B cell (primary cell): ENCODE measurements at places on chromosomes 3 and 15.

DNA sequence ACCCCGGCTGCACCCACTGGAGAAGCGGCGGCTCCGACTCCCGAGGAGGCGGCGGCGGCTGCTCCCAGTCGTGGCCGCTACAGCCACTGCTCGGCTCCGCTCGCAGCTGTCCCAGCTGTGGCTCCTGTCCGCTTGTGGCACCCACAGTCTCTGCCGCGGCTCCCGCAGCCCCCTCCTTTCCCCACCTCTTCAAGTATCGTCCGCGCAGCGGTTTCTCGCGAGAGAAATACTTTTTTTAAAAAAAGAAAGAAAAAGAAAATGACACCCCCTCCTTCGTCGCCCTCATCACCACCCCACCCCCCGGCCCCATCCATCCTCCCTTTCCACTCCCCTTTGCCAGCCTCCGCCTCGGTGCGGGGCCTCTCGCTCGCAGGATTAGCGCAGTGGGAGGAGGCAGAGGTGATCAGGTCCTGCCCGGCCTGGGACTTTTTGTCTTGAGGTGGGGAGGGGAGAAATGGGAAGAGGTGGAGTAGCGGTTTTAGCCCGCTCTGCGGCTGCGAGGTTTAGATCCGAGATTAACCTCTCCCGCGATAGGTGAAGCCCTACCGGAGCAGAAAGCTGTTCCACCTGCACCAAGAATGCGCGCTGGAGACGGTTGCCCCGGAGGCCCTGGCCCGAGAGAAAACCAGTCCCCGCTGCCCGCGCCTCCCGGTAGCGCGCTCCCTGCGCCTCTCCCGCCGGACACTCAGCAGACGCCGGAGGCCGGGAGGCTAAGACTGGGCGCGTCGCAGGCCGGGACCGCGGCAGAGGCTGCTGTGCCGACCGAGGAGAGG lies at the start of gene FBN1:
Gene FBN1 (minus strand): TSS at position 152 of the 773 bp plus-strand sequence. CDS start 940 bp downstream, outside the sequence.
- DNase-seq, result peak; percentile 20

GRCh38 chr15:52764731-52765130 lies 25.4 kb downstream of the ONECUT1 start:
- no peak for DNase-seq

DNA sequence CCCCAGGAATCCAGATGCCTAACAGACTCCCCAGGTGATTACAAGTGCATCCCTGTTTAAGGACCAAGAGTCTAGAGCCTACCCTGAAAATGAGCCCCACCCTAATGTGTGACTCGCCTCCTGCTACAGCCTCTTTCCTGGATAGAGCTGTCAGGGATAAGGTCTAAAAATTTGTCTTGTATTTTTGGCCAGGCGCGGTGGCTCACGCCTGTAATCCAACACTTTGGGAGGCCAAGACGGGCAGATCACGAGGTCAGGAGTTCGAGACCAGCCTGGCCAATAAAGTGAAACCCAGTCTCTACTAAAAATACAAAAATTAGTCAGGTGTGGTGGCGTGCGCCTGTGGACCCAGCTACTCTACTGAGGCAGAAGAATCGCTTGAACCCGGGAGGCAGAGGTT lies 11.2 kb downstream of the TMC3 start:
- DNase-seq, result no peak

DNA sequence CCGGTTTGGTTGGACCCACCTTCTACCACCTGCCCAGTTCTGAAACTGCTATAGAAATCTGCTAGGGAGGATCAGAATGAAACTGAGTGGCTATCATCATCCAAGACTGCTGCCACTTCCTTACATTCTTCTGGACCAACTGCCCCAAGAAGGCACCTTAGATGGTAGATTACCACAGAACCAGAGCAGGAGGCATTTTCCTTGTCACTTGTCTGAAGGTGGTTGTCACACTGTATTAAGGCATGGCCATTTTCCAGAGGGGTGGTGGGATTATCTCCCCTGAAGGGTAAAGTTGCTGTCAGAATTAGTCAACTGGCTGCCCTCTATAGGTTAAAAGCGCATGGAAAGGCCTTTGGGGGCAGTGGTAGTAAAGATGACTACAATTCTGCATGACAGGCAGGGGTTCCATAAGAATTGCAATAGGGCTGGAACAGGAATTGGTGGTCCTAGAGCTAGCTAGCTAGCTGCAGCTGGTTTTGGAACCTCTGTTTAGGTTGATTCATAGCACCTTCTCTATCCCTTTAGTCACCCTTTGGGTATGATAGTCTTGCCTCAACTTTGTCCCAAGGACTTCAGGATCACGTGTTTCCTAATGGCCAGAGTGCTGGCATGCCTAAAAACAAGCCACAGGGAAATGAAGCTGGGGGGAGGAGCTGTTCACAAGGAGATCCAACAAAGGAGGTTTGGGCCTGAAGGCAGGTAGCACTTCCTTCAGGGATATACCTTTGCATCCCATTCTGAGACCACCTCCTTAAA lies 4.8 kb upstream of the CSPG5 start:
- DNase-seq, result no peak

- peak; percentile 85 for DNase-seq
Measured at GRCh38 chr3:44685128-44685800, 27.2 kb upstream of the ZNF502 start.

DNA sequence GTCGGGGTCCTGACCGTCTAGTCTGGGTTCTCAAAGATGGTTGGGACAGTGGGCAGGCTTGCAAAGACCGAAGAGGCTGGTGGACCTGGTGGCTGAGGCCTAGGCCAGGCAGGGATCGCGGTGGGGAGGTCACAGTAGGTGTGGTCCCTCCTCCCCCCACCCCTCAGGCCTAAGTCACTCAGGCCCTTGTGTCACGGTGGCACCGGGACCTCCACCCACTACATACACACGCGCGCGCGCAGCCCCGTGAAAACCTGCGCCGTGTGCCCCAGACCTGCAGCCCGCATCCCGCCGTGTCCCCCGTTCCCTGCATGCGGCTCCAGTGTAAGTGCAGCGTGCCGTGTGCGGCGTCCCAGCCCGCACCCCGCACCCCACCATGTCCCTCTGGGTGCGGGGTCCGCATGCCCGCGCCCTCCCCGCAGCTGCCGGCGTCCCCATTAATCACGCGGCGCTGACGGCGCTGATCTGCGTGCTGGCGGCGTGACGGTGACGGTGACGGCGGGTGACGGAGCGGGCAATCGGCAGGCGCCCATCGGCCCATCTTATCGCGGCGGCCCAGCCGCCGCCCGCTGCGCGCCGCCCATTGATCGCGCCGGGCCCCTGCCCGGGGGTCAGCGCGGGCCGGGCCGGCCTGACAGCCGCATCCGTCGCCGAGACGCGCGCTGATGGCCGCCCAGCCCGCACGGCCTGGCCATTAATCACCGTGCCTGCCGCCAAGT lies 24.4 kb downstream of the SEC61A1 start:
- DNase-seq, result peak; percentile 75

DNA sequence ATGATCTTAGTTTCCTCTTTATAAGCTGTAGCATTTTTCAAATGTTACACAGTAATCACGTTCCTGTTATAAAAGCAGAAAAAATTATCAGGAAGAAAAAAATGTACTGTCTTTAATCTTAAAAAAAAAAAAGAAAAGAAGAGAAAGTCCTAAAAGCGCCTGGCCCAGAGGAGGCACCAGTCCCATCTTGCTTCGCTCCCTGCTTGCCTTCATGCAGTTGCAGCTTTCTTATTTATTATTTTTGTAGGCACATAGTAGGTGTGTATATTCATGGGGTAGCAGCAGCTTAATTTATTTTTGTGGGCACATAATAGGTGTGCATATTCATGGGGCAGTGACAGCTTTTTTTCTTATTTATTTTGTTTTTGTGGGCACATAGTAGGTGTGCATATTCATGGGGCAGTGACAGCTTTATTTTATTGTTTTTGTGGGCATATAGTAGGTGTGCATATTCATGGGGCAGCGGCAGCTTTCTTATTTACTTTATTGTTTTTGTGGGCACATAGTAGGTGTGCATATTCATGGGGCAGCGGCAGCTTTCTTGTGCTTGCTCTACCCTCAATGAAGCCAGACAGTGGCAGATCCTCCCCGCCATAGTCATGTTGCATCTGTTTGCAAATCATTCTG lies 5.5 kb upstream of the EHD4 start:
- DNase-seq, result no peak

DNA sequence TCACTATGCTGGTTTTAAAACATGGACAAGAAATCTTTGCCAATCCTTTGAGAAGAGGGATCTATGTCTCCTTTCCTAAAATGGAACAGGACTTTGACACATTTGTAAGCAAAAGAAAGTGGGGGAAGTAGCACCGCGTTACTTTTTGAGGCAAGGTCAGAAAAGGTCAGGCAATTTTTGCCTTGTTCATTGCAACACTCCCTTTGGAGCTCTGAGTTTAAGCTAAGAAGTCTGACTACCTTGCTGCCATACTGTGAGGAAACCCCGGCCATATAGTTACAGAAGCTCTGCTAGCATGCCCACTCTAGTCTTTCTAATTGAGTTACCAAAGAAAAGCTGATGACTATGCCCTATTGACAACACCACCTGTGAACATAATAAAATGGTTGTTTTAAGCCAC lies 1.4 kb downstream of the FAM227B start:
- DNase-seq, result no peak

DNA sequence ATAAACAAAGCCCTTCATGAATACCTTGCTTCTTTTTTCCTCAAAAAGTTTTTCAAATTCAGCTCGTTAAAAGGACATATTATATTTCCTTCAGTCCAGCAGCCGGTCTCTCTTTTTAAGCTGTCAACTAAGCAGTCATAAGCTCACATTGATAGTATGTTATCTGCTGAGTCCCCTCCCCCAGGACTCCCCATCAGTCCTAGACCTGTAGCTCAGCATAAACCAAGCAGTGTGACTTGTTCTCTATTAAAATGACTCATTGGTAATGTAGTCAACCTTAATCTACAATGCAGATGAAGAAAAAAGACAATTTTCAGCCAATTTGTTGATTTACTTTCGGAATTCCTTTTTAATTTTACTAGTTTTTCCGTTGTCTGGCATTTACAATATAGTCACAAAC lies 483.8 kb downstream of the MECOM start:
- no peak for DNase-seq

- no peak for DNase-seq
Measured at GRCh38 chr3:37910671-37911400, 49.2 kb downstream of the CTDSPL start.

DNA sequence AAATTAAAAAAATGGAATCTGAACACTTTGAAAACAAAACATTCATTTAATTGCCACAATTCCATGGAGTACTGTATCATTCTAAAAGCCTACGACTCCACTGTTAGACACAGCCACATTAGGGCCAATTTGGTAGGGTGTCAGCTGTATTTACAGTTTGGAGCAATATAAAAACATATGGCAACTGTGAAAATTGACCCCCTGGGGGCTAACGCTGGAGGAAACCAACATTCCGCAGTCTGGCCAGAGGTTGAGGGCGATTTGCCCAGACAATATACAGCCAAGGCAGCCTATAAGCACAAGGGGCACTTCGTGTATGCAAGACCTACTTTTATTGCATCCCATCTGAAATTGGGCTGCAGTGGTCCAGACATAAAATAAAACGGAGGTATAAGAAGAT lies 476.5 kb upstream of the WNT5A start:
- DNase-seq, result no peak

- DNase-seq, result no peak
Measured at GRCh38 chr15:27167738-27168137, 196.8 kb downstream of the GABRG3 start.

GRCh38 chr15:85707519-85708338 lies 87.0 kb downstream of the KLHL25 start:
- DNase-seq, result no peak

DNA sequence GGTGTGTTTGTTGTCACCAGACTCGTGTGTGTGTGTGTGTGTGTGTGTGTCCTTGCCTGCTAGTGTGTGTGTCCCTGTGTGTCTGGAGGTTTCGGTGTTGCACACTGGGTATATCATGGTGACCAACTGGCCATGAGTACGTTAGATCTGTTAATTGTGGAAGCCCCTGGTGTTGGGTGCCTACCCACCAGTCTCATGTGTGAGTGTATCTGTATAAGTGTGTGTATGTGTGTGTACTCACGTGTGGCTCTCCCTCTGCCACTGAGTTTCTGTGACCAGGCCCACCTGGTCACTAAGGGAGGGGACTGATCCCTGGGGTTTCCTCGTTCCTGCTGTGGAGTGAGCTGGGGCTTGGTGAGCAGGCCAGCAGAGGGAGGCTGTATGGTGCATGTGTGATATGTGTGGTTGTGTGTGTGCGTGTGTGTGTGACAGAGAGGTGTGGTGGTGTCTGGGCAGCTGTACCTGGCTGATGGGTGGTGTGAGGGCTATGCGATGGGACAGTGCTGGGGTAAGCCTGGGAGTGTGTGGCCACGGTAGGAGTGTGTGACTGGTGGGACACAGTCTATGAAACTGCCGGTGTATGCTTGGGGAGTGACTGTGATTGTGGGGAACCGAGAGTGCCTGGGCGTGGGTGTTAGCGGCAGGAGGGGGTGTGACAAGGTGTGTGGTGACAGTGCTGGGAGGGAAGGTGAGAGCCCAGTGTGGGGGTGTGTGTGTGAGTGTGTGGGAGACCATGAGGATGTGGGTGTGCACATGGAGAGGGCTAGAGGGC lies 1.8 kb downstream of the PRKCD start:
- DNase-seq, result peak; percentile 80

- DNase-seq, result no peak
Measured at GRCh38 chr15:54119051-54119450, 140.8 kb downstream of the UNC13C start.

DNA sequence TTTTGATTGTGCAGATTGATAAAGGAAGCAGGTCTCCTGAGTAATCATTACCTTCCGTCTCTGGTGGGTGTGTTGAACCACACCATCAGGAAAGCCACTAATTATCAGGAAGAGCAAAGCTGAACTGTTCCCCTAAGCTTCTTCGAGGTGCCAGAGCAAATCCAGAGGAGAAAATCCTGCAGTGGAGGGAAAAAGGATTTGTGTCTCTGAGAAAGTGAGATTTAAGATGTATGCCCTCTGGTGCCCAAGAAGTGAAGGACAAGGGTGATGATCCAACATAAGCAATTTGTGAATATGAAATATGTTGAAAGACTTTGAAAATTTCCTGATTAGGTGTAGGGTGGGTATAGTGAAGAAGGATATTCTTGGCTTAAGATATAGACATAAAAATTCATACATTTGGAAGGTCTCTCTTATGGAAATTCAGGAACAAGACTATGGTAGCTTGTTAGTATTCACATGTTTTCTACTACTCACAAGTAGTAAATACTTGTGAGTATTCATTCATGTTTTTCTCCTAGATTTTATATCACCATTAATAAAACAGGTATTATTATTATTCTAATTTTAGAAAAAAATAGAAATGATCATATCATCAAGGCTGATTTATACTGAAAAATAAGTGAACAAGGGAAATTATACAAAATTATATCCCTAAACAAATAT lies 34.8 kb downstream of the COMMD2 start:
- DNase-seq, result peak; percentile 36

GRCh38 chr3:126654571-126655383 lies at the start of gene TXNRD3:
Gene TXNRD3, minus strand, starts transcription at chr3:126655124.
- DNase-seq, result peak; percentile 68
